ENCODE measurements at places on chromosomes 13 and 19.

GRCh38 chr19:10467104-10467706, 36.0 kb downstream of the KEAP1 start:
- no peak for DNase-seq

GRCh38 chr19:13727798-13728197, 36.5 kb upstream of the MRI1 start:
- no peak for DNase-seq

DNA sequence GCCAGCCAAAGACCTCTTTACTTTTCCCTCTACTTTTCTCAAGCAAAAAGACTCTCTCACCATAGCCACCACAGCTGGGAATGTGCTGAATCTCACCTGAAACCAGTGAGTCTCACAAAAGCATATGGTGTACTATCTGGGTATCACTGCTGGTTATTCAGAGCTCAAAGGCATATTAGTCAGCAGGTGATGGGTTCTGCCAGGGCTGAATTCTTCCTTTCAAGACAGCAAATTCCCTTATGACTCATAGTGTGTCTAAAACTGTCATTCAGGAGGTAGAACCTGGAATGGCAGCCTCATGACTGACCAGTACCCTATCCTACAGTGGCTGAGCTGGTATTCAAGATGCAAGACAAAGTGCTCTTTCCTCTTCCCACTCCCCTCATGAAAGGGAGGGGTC, 2859.1 kb downstream of the PCDH9 start:
- DNase-seq: no peak

DNA sequence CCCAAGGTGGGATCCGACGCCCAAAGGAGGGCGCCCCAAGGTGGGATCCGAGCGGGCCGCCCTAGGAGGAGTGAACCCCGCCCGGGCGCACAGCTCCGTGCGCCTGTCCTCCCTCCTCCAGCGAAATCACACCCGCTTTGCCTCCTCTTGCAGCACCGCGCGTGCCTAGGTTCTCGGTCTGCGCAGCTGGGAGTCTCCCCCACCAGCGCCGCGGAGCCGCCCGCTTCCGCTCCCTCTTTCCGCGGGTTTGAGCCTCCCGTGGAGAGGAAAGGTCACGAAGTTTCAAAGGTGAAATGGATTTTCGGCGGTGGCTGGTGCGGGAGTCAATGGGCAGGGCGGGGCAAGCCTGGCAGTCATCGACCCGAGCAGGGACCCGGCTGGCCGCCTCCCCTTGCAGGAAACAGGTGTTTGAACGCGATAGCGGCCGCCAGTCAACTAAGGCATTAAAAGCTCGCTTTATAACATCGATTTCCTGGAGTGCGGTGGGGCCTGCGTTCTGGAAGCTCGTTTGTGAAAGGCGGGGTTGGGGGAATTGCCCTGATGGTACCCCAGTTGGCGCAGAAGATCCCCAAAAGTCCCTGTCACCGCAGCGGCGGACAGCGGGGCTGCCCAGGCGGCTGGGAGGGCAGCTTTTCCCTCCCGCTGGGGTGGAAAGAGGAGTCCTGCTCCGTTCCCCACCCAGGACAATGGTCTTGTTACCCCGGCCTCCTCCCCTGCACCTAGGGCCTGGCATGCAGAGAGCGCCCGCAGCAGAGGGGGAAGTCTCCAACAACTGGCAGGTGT, 9.0 kb upstream of the SOX1 start:
- no peak for DNase-seq

- no peak for DNase-seq
These were observed 25.1 kb downstream of the TMEM161A start for GRCh38 chr19:19113040-19113626.

DNA sequence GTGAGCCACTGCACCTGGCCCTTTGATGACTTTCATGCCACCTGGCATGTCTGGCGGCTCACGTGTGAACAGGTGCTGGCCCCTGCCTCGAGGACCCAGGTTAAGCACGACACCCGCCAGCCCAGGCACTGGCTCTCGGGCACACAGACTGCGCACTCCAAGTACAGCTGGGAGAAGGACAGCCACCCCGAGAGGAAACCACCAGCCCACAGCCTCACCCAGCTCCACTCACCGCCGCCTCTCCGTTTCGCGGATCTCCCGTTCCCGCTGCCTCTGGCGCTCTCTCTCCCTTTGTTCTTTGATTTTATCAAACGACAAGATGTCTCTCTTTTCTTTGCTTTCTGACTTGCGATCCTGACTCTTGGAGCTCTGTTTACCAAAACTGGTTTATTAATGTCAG, 27.4 kb upstream of the TINCR start:
- no peak for DNase-seq

DNA sequence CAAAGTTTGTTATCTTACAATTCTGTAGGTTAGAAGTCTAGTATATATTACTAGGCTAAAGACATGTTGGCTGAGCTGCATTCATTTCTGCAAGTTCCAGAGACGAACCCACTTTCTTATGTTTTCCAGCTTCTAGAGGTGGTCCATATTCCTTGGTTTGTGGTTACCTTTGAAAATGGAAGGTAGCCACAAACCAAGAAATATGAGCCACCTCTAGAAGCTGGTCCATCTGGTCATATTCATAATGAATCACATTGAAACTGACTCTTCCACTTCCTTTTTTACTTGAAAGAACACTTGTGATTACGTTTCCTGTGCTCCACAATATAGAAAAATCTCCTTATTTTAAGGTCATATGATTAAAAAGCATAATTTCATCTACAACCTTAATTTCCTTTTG, 943.0 kb upstream of the PCDH9 start:
- no peak for DNase-seq

- DNase-seq: no peak
These were observed 31.5 kb upstream of the FARP1 start for GRCh38 chr13:98111168-98112098.

GRCh38 chr13:50074843-50075242, 59.6 kb downstream of the KCNRG start:
- DNase-seq: no peak

- no peak for DNase-seq
These were observed 352.0 kb upstream of the DACH1 start for GRCh38 chr13:72218966-72219365.

DNA sequence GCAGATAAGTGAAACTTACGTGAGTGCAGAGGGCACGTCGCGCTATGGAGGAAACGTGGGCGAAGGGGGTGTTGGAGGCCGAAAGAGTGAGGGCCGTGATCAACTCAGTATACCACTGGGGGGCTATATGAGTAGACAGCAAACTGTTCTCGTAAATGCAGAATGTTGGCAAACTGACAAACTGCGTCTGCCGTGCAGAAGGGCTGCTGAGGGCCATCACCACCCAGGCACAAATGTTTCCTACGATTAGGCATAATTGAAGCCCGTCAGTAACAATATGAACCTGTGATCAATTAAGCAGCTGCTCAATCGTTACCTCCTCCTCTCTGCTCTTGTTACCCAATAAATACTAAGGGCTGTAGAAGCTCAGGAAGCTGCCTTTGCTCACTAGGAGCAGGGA, 17.3 kb upstream of the MADCAM1 start:
- DNase-seq: no peak

DNA sequence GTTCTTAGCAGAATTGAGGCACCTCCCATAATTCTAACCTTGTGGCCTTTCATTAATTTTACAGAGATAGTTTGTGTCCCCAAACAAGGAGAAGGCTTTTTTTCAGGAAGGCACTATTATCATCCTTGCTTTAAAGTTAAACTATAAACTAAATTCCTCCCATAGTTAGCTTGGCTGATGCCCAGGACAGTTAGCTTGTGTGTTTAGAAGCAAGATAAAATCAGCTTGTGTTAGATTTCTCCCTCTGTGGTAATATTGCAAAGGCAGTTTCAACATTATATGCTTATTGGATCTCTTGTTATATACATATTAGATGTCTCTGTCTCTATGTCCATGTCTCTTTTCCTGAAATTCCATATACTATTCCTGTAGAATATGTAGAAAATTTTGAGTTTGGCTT, 342.7 kb downstream of the TBC1D4 start:
- DNase-seq: no peak

- DNase-seq: no peak
These were observed 797.7 kb upstream of the ARGLU1 start for GRCh38 chr13:107365466-107366215.

DNA sequence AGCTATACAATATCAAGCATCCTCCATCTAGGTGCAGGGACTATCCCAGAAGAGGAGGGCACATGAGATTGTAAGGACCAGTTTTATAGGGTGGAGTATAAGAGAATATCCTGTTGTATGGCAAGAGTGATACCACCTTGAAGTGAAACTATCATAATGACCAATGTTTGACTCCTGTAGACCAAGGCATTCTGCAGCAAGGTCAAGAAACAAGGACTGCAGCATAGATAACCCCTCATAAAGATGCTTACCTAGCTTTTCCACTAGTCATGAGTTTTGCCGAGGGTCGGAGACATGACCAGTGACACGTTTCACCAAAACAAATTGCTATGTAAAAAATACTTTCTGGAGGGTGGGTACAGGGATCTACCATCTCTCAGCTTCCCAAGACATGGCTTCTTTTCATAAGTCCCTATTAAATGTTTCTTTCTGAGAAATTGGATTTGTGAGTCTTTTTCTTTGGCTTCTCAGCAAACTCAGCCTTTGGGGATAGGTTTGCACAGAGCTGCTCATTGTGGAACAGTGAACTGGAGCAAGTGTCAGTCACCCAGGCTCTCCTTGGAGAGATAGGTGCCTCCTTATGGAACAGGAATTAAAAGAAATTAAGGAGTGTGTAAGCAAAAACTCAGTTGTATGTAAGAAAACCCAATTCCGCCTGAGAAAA, 28.2 kb upstream of the CYSLTR2 start:
- no peak for DNase-seq

DNA sequence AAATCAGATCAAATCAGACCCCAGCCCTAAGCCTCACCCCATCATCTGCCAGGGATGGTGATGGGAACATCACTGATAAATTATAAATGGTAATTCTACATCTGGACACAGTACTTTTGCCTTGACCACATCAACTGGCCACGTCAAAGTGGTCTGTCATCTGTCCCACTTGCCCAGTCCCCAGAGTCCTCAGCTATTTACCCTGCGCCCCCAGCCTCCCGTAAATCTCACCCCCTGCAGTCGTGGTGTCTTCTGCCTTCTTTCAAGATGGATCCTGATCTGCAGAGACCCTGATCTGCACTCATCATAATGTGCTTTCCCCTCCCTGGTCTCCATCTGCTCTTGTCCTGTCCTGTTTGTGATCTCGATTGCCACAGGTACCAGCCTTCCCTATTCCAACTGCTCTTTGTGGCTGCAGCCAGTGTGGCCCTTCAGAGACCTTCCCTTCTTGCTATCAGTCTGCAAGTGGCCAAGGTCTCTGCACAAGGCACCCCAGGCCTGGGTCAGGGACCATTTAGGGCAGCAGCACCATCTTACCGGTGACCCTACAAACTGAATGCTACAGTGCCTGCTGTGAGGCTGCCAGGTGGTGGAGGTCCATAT, 26.7 kb upstream of the POP4 start:
- DNase-seq: no peak

DNA sequence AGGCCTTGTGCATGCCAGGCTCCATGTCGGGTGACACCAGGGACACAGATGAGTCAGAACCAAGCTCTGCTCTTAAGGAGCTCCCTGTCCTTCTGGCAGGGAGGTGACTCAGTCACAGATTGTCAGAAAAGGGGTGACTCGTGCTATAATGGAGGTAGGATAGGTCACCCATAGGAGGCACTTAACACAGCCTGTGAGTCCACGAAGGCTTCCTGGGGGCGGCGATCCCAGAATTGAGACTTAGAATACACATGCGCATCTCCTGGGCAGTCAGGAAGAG, 19.6 kb downstream of the FUZ start:
- no peak for DNase-seq

- DNase-seq: no peak
These were observed 1.9 kb downstream of the RETN start for GRCh38 chr19:7670790-7671189.

DNA sequence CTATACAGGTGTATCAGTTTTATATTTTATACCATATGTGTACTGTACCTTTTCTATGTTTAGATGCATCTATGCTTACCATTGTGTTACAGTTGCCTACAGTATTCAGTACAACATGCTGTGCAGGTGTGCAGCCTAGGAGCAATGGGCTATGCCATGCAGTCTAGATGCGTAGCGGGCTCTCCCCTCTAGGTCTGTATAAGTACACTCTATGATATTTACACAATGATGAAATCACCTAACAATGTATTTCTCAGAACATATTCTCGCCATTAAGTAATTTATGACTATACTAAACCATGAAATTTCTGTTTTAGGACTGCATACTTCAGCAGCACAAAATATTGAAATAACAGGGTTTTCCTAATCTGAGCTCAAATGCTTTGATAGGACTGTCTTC, 179.6 kb downstream of the RFC3 start:
- DNase-seq: no peak

- DNase-seq: no peak
These were observed 111.4 kb downstream of the STOML3 start for GRCh38 chr13:38879278-38879677.

- no peak for DNase-seq
These were observed 7.5 kb upstream of the ZBTB32 start for GRCh38 chr19:35696835-35697234.

- no peak for DNase-seq
These were observed 5.9 kb downstream of the CEACAM19 start for GRCh38 chr19:44677019-44677811.

DNA sequence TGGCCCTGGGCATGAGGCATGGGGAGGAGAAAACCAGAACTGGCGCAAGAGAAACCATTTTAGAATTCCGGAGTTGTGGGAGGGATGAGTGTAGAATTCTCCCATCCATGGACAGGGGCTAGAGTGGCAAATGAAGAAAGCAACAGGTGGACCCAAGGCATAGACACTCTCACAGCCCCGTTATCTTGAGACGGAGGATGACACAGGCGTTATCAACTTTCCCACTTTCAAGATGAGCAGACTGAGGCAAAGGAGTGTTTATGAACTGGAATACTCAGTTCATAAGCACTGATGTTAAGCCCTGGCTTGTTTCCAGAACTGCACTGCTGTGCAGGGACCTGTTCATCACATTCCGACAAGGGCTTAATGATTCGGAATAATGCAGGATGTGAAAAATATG, 1.1 kb upstream of the GTF3A start:
- DNase-seq: no peak

DNA sequence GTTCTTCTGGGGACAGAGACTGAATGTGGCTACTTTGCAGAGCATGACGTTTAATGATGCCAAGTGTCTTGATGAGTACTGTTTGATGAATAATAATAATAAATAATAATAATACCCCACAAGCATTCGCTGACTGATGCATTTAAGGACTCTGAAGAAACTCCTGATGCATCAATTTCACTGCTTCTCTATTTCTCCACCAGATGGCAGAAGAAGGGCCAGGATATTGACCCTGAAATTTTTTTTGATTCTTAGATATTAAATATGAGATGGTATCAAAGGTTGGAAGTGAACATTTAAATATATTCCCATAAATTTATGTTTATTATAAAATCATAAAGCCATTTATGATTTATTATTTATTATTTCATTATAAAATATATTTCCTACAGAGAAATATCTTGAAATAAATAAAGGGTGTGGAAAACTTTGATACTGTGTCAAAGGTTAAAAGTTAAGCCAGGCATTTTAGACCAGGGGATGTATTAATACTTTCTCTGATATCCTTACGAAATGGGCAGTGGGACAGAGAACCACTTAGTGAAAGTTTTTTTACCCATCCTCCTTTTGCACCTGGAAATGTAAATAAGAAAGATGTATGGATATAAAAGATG, 170.9 kb downstream of the LACC1 start:
- no peak for DNase-seq

Data from occipital lobe (tissue), 3 donors.